ENCODE measurements at places on chromosomes 3 and 15. TPM values are rescaled to one million over a fixed set of nuclear protein-coding genes. Genes with fewer than 3 reads are reported as not detected.

Gene SHF
- total RNA-seq, result 5.0 TPM

DNA sequence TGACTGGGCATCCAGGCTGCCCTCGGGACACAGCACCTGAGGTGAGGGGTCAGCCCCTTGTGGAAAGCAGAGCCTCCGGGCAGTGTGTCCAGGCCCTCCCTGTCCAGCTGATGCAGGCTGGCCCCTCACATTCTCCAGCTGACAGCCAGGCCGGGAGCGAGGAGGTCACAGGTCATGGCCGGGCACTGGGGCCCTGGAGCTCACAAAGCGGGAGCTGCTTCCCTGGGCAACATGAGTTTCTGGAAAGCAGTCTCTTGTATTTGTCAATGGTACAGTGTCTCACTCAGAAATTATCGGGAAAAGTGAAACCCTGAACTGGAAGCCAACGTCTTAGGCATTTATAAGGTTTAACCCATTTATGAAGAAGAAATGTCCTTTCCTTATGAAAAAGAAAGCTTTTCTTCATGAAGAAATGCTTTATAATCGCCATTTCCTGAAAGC is 118.5 kb downstream of the OPA1 start:
- DNase-seq, result no peak

DNA sequence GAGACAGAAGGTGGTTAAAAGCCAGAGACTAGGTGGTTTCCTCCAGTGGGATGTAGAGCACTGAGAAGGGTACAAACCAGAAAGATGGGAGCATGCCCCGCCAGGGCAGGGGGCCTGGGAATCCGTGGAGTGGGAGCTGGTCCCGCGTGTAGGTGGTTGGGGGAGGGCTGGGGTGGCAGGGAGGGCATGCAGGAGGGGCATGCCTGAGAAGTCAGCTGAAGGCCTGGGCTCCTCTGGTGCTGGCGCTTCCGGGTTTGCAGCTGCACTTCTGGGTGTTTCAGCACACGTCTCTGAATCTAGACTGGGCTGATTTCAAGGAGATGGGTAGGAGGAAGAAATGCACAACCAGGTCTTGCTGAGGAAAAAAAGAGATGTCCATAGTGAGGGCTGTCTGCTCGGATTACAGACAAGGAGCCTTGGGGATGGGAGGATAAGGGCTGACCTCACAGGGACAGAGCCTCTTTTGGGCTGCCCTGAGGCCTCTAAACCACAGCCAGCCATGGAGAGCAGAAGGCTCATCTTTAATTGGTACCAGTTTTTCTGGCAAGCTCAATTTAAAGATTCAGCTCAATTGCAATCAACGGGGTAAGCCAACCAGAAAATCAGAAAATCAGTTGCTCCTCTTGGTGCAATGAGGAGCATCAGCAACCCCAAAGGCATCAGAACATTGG is 151.9 kb downstream of the FAM43A start:
- no peak for DNase-seq

Gene HEMK1
- total RNA-seq, result 15.3 TPM

Data from left ventricle myocardium superior (tissue), 1 donor.